ENCODE measurements at places on chromosomes 12 and 14.
A peak's percentile ranks its signal among the peaks of the same experiment; 100 is the strongest.

DNA sequence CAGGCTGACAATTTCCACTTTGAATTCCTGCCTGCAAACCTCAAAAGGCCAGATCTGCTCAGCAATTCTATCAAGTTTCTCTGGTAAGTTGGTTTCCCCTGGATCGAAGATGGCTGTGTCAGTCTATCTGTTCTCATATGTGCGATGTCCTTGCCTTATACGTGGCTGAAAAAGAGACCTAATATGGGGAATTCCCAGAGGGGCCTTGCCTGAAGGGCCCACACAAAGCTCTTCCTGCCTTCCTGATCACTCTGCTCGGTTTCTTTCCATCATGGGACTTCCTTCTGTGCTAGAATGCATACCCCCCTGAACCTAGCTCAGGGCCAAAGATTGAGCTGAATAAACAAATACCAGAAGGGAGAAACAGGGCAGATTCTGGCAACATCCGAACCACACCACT lies 13.2 kb downstream of the TCL1B start:
- DNase-seq = no peak

- DNase-seq = no peak
Measured at GRCh38 chr14:33402604-33403003, 463.9 kb downstream of the NPAS3 start.

DNA sequence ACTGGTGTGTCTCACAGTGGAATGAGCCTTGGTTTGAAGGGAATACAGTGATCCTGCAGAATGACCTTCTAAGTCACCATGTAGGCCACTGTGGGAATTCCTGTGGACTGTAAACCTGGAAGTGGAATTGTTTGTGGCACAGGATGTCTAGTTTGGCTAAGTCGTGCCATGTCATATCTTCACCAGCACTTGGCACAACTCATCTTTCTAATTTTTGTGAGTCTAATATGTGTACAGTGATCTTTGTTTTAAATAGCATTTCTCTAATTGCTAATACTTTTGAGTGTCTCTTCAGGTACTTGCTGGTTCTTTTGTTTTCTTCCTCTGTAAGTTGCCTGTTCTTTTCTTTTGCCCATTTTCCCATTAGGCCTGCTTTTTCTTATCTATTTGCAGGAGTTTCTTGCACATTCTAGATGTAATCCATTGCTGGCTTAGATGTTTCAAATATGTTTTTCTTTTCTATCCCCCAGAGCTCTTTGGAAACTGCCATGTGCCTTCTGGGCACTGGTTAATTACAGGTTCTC lies 112.7 kb downstream of the VRK1 start:
- DNase-seq = no peak

GRCh38 chr12:12209043-12209442 lies 57.8 kb downstream of the LRP6 start:
- no peak for DNase-seq

- DNase-seq = no peak
Measured at GRCh38 chr14:51914310-51914709, 53.9 kb downstream of the GNG2 start.

GRCh38 chr14:84927096-84927827 lies 602.7 kb upstream of the FLRT2 start:
- no peak for DNase-seq

DNA sequence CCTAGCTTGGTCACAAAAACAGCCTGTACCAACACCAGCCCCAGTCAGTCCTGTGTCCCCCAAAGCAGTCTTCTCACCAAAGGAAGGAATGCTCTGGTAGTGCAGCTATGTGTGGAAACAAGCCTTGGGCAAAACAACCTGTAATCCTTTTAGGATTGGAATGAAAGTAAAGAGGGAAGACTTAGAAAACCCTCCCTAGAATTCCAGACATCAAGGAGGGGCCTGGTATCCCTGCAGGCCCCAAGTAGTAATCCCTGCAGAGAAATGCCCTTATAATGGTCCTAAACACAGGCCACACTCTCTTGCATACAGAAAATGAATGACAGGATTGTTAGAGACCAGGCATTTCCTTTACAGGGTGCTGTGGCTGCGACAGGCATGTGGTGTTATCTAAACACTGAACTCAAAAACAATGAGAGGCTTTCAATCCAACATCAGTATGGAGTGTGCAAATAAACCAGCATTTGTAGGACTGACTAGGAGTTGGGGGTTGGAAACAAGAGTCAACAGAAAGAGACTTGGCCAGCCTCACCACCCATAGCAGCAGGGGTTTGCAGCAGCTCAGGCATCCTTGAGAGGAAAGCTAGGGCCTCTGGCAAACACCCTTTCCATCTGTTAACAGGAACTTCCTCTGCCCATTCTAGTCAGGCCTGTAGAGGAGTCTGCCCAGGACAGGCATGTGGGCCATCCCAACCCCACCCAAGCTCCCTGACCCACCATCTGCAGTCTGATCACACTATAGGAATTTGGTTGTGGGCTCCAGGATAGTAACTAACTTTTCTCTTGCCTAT lies 59.1 kb downstream of the DCAF5 start:
- no peak for DNase-seq

DNA sequence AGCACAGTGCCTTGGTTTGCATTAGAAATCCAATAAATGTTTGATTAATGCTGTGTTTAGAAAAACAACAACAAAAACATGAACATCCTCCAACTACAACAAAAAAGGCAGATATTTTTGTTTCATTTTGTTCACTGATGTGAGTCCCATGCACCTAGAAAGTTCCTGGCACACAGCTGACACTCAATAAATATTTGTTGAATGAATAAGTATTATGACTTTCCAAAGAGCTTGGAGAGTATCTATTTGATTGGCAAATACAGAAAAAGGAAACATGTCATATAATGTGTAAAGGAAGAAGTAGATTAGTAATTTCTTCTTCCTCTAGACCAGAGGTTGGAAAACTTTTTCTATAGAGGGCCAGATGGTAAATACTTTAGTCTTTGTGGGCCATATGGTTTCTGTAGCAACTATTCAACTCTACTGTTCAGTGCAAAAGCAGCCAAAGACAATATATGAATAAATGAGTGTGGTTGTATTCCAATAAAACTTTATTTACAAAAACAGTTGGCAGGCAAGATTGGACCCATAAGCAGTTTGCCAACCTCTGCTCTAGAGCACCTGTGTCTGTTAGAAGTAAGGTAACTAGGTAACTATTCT lies 312.3 kb upstream of the DIO2 start:
- DNase-seq = no peak

- no peak for DNase-seq
Measured at GRCh38 chr12:112307317-112308011, 74.8 kb downstream of the HECTD4 start.

GRCh38 chr14:95039259-95039992 lies 117.9 kb downstream of the DICER1 start:
- DNase-seq = no peak

- no peak for DNase-seq
Measured at GRCh38 chr12:19915392-19916195, 452.7 kb upstream of the PDE3A start.

GRCh38 chr12:15996254-15996653 lies 85.1 kb downstream of the DERA start:
- no peak for DNase-seq

DNA sequence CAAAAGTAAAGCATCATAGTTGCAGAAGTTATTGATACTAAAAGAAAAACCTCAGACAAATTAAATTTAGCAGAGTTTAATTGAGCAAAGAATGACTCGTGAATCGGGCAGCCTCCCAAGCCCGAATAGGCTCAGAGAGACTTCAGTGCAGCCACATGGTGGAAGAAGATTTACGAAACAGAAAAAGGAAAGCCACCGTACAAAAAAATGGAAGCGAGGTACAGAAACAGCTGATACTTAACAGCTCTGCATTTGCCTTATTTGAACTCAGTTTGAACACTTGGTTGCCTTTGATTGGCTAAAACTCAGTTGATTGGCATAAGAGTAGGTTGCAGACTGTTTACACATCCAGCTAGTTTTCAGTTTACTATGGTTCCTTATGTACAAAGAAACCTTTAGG lies 12.9 kb downstream of the TTC9 start:
- DNase-seq = no peak

GRCh38 chr14:47539031-47539461 lies 136.4 kb downstream of the MDGA2 start:
- no peak for DNase-seq

GRCh38 chr12:112194601-112195247 lies 69.4 kb downstream of the TRAFD1 start:
- DNase-seq = no peak

GRCh38 chr14:93078870-93079269 lies 36.9 kb downstream of the ITPK1 start:
- DNase-seq = no peak

DNA sequence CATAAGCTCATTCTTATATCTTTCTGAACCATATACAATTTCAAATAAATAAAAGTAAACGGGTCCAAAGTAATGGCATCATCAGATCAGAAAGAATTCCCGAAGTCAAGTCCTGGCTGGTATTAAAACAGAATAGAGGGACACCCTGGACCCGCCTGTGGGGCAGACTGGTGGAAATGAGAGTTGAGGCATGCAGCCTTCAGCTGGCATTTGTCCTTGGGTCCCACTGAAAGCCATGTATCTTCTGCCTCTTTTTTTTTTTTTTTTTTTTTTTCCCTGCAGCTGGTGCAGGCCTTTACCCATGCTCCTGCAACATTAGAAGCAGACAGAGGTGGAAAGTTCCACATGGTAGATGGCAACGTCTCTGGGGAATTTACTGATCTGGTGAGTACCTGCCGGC lies 9.9 kb downstream of the AHSA1 start:
- no peak for DNase-seq

DNA sequence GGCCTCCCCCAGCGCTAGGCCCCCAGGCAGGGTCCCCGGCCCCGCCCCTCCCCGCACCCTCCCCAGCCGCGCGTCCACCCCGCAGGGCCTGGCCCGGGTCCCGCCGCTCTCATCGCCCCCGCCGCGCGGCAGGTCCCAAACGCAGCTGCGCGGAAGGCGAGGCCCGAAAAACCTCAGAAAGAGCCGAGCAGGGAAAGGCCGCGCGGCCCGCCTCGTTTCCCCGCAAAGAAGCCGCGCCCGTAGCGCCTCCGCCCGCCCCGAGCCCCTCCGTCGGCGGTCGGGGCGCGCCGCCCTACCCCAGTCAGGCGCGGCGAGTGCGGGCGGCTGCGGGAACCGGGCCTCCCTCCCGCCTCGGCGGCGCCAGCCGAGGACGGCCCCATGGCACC lies 324 bp downstream of the POLE start:
- no peak for DNase-seq

DNA sequence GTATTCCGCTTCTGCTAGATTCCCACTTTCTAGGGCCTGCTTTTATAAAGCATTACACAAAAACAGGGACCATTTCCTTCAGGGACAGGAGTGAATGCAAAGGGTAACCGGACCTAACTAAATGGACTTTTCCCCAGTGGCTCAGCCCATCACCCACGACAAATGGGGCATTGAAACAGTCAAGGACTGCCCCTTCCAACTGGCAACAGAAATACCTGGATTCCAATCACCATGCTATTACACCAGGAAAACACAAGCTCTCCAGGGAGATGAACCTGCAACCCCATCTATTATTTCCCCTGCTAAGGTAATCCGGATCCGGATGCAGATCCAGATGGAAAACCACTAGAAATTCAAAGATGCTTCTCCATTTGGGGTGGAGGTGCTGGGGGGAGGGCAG lies 1.0 kb downstream of the MPHOSPH9 start:
- DNase-seq = no peak

- DNase-seq = no peak
Measured at GRCh38 chr12:26275313-26276131, 80.1 kb downstream of the SSPN start.

- no peak for DNase-seq
Measured at GRCh38 chr14:100135073-100135472, 24.4 kb downstream of the DEGS2 start.

GRCh38 chr12:89161557-89161956 lies 190.7 kb downstream of the DUSP6 start:
- no peak for DNase-seq

DNA sequence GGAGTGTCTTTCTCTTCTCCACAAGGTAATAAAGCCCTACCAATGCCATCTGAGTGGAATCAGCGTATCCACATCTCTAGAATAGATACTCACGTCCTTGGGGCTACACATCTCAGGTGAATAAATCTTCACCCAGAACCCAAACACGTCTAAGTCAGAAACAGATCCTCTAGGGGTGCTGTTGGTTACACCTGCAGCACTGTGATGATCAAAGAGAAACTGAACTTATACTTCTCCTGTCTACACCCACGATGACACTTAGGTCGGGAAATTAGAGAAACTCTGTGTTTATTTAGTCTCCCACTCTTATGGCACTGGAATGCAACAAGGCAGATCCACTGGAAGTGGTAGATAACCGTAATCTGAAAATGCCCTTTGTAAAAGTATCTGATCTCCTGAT lies 46.2 kb downstream of the WIF1 start:
- DNase-seq = no peak

DNA sequence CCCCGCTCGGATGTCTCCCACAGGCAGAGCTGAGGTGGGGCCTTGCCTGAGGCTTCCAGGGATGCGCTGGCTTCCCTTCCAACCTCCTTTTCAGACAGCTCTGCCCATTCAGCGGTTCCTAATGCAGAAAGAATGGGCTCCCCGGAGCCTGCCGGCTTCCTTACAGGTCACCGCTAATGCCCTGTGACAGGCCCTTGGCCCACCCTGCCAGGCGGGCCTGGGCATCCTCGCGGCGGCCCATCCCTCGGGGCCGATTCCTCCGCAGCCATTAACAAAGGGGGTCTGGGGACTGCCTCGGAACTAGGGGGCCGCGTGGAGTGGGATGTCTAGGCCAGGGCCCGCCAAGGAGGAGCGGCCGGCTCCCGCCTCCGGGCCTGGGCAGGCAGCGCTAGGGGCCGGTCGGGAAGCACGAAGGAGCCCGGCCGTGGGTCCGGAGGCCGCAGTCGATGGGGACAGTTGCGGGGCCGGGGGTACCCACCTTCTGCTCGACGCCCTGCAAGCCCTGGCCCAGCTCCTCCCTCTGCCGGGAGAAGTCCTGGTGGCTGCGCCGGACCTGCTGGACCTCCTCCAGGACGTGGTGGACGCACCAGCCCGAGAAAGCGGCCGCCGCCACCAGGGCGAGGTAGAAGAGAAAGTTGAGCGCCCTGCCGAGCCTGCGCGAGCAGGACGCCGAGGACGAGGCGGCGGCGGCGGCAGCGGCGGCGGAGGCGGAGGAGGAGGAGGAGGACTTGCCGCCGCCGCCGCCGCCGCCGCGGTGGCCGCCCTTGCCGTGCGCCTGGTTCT lies 738 bp downstream of the CKAP4 start:
- peak; percentile 12 for DNase-seq

- no peak for DNase-seq
Measured at GRCh38 chr14:32707742-32708500, 230.8 kb upstream of the NPAS3 start.
